ENCODE measurements at places on chromosomes 13 and 19.

GRCh38 chr13:109323338-109323737 is 463.0 kb downstream of the IRS2 start:
- DNase-seq: no peak

- no peak for DNase-seq
These were observed 141.7 kb downstream of the EFNB2 start for GRCh38 chr13:106393776-106394175.

GRCh38 chr13:45781553-45782326 is 69.8 kb downstream of the SIAH3 start:
- DNase-seq: no peak

DNA sequence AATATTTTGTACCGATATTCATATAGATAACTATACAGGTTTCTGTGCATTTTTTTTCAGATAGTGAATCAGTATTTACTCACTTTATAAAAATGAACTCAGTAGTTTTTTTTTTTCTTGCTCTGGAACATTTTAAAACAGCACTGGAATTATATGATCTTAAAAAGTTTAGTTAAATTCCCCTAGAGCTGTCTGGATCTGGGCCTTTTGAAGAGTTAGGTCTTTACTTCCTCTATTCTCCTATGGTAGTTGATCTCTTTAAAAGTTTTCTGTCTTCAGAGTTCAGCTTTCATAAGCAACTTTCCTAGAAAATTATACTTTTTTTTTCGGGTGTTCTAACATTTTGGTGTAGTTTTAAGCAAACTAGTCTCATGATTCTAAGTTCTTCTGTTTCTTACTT is 21.8 kb upstream of the RBM26 start:
- DNase-seq: no peak

DNA sequence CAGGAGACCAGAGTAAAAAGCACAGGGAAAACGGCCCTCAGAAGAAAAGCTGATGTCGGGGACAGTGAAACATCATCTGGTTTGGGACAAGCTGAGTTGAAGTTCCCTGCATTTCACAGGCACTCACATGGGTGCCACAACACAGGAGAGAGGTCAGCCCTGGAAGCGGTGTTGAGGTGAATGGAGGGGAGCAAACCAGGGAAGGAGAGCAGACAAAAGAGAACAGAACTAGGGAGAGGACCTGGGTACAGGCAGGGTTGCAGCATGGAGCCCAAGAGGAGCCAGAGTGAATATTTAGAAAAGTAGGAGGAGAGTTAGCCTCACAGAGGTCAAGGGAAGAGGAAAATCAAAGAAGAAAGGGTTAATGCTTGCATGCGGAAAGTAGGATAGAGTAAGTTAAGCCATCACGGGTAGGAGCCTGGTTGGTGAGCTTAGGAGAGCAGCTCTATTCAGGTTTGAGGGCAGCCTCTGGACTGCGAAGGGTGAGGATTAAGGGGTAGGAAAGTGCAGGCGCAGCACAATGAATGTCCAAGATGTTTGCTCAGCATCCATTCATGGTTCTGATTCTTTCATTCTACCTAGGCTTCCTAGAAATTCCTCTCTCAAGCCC is 15.5 kb downstream of the FAM216B start:
- no peak for DNase-seq
